Left lobe of liver (tissue), 2 donors: ENCODE measurements at places on chromosomes 2 and 18.

DNA sequence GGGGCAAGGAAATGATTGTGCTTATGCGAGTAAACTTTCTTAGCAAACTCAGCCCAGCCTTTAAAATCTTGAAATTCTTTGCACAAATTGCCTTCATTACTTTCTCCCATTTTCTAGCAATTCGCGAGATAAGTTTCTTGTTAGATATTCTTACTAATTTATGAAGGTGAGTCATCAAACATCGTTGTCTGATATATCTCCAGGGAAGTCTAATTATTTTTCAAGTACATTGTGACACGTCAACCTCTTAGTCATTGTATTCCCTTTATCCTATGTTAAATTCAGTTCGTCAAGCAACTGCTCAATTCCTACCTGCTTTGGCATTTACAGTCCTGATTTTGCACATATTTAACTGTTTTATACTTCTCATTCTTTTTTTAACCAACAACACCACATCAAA is 854.5 kb upstream of the CRIM1 start:
- no peak for DNase-seq

- no peak for DNase-seq
Observed at GRCh38 chr18:26414901-26415440, 133.4 kb downstream of the KCTD1 start.

DNA sequence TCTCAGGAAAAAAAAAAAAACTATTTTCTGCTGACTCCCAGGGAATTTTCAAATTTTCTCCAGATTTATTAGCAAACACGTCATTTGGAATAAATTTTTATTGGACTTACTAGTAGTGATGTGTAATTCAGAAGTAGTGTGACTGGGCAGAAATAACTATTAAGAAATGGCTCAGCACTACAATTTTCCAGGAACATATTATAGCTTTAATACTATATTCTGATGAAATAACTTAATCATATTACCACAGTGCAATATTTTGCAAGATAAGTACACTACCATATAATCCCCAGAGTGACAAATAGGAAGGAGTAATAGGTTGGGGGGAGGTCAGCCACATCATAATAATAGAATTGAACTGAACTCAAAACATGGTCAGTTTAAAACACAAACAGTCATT is 19.7 kb upstream of the TNFAIP6 start:
- DNase-seq = no peak

- peak; percentile 35 for DNase-seq
Observed at GRCh38 chr2:3036432-3037125, 341.0 kb downstream of the EIPR1 start.

DNA sequence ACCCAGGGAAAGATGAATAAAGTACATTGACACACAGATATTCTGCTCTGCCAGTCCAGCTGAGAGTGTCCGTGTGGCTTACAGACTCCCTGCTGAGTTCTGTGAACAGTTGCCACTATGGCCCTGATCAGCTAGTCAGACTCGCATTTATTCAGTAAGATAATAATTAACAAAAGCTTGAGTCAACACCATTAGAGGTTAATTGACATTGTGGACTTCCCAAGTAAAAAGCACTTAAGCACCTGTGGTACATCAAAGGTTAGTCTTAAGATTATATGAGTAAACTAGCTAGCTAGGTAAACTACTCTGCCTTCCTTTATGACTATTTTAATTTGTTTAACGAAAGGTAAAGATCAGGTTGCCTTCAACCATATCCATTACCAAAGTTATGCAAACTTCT is 33.7 kb downstream of the ANKRD30B start:
- no peak for DNase-seq

DNA sequence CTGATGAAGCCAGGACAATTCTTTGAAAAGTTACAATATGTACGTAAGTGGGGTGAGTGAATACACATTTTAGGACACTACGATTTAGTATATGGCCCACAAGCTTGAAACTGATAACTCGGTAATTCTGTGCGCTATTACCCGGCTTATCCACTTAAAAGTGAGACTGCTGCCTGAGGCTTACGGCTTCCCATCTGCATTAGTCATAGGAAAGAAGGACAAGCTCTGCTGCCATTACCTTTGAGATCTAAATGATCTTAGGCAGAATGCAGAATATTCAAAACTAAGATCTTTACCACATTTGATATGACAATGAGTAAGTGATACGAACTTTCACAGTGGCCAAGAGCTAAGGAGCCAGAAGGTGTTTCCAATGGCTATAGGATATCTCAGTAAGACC is 133.3 kb downstream of the GAREM1 start:
- no peak for DNase-seq
